ENCODE measurements at places on chromosomes 6 and 20.

DNA sequence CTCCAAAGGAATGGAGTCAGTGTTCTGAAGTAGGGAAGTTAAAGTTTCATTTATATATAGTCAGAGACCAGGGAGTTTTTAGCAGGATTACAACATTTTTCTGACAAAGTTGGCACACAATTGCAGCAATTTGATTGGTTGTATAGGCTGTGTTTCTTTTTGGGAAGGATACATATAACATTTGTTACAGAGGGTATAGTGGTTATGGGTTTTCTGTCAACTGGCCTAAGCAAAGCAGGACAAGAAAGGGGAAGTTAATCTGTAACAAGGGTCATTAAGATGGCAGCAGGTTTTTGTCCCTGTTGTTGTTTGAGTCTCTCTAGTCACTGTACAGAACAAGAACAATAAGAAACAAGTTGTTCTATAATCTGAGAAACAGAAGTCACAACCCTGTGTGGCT is 41.4 kb downstream of the TPD52L1 start:
- no peak for DNase-seq

GRCh38 chr6:9620263-9620662 is 794.6 kb downstream of the TFAP2A start:
- DNase-seq = no peak

- no peak for DNase-seq
These were observed 43.2 kb downstream of the RANBP9 start for GRCh38 chr6:13668291-13668928.

DNA sequence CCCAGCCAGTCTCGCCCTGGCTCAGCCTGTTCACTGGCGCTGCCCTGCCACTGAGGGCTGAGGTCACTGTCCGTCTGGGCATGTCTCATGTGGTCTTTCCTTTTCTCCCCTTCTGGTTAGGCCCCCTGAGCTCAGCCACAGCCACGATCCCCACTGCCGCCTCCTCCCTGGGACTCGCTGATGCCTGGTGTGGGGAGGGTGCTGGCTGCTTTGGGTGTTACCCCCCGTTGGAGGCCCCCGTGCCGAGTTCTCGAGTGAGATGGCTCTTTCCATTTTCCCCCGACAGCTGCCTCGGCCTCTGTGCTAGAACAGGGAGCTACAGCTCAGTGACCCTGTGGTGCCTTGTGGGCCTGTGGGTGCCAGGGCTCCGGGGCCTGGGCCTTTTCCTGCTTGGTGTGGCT is 14.9 kb upstream of the TCFL5 start:
- no peak for DNase-seq

GRCh38 chr20:44125332-44126127 is 61.5 kb downstream of the JPH2 start:
- no peak for DNase-seq

All from H54 (cell line).